ENCODE measurements at places on chromosomes 16 and 17. TPM values are rescaled to one million over a fixed set of nuclear protein-coding genes. Genes with fewer than 3 reads are reported as not detected.

The HLF gene
- 2.4 TPM for total RNA-seq

The SOCS7 gene
- total RNA-seq, result 19.0 TPM

The C16orf78 gene
- not detected for total RNA-seq

The LDHD gene
- 0.27 TPM for total RNA-seq

The CCL15 gene
- not detected for total RNA-seq

The FNDC8 gene
- total RNA-seq, result not detected

The CRYBA1 gene
- total RNA-seq, result not detected

The SMIM36 gene
- total RNA-seq, result not detected

The CD79B gene
- total RNA-seq, result 44.8 TPM

The SMARCE1 gene
- 98.8 TPM for total RNA-seq

The KLHL10 gene
- not detected for total RNA-seq

The SEPTIN12 gene
- not detected for total RNA-seq

The CCL17 gene
- 0.56 TPM for total RNA-seq

The KRTAP9-8 gene
- not detected for total RNA-seq

The TAC4 gene
- not detected for total RNA-seq

The OTOP3 gene
- total RNA-seq, result not detected

The VAC14 gene
- 39.9 TPM for total RNA-seq

The CCL16 gene
- total RNA-seq, result not detected

The GFER gene
- 32.7 TPM for total RNA-seq

The PRSS8 gene
- not detected for total RNA-seq

The RNU2-1 gene
- total RNA-seq, result 6,244 TPM

The FOXJ1 gene
- 0.32 TPM for total RNA-seq

All from T-helper 1 cell treated with Interleukin-12 subunit alpha and Interleukin-12 subunit beta and Interleukin-4 antibody, amounts not matched to agents 30 ng/mL and 1 ng/mL, for 36 hours (primary cell).